Umbilical cord (tissue), 2 donors: ENCODE measurements at places on chromosomes 1 and 21. TPM values are rescaled to one million over a fixed set of nuclear protein-coding genes. Genes with fewer than 3 reads are reported as not detected.

Gene CHODL
- total RNA-seq, result 4.3 TPM

Gene CACHD1
- total RNA-seq, result 9.6 TPM

Gene GCSAML
- 0.48 TPM for total RNA-seq

Gene CLCA1
- total RNA-seq, result 0.72 TPM

Gene CCDC30
- total RNA-seq, result 7.5 TPM

Gene SV2A
- 3.6 TPM for total RNA-seq

Gene PCP4L1
- total RNA-seq, result 8.2 TPM

Gene LGR6
- total RNA-seq, result 0.24 TPM

Gene WDR3
- total RNA-seq, result 15.6 TPM

Gene SPRR4
- total RNA-seq, result not detected

Gene ADGRB2
- 13.2 TPM for total RNA-seq

Gene NBPF6
- not detected for total RNA-seq

Gene HSPB7
- total RNA-seq, result 4.3 TPM

Gene SPRR2B
- total RNA-seq, result not detected

Gene SHISA4
- 50.8 TPM for total RNA-seq

Gene ELAVL4
- total RNA-seq, result 4.1 TPM

Gene CNIH3
- 9.4 TPM for total RNA-seq

Gene VAV3
- 1.9 TPM for total RNA-seq

Gene HIPK1
- total RNA-seq, result 28.9 TPM

Gene C4BPA
- 3.6 TPM for total RNA-seq

Gene ENAH
- 279 TPM for total RNA-seq

Gene SKI
- 29.6 TPM for total RNA-seq

Gene CIART
- total RNA-seq, result 3.4 TPM

Gene OR10Z1
- total RNA-seq, result 3.6 TPM

Gene CORT
- not detected for total RNA-seq

Gene NMNAT1
- total RNA-seq, result 15.9 TPM

Gene S100A7A
- total RNA-seq, result 2.9 TPM

Gene CNTN2
- 4.1 TPM for total RNA-seq

Gene SDHC
- 35.9 TPM for total RNA-seq

Gene SLC2A5
- total RNA-seq, result 14.2 TPM

Gene OPRD1
- total RNA-seq, result 0.72 TPM

Gene CCDC190
- 31.3 TPM for total RNA-seq

Gene CASZ1
- 3.9 TPM for total RNA-seq

Gene FCRL5
- 5.8 TPM for total RNA-seq

Gene GFI1
- 3.6 TPM for total RNA-seq

Gene ZC3H11A
- total RNA-seq, result 109 TPM

Gene HSPA6
- total RNA-seq, result 4.3 TPM

Gene RIPPLY3
- total RNA-seq, result not detected

Gene LCE1A
- total RNA-seq, result not detected

Gene MCOLN2
- not detected for total RNA-seq

Gene TMEM51
- total RNA-seq, result 11.3 TPM

Gene IGSF9
- total RNA-seq, result 3.4 TPM

Gene CENPS
- 9.9 TPM for total RNA-seq

Gene PTTG1IP
- total RNA-seq, result 347 TPM

Gene CDA
- total RNA-seq, result not detected

Gene ANP32E
- total RNA-seq, result 29.9 TPM

Gene SLC45A1
- total RNA-seq, result 1.2 TPM

Gene SH3D21
- 11.3 TPM for total RNA-seq

Gene ATP5PF
- 70.3 TPM for total RNA-seq

Gene NR0B2
- not detected for total RNA-seq

Gene MCM3AP
- 35.2 TPM for total RNA-seq
